Activated naive CD4-positive, alpha-beta T cell treated with Interleukin-2 at 50 U/mL for 16 hours (primary cell): ENCODE measurements at places on chromosomes 2 and 18.

DNA sequence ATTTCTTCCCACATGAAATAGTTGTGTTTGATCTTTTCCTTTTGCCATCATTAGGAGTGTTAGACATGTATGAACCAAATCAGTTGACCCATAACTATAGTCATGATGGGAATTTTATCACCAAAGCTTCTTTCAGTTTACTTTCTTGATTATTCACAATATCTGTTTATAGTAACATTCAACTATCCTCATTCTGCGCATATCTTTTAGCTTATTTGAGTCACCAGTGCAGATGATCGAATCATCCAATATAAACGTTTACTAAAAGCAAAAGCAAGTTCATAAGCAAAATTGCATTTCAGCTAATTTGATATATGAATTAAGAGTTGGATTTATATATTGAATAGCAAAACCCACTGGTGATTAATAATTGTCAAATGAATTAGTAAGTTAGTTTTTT, 216.4 kb downstream of the XIRP2 start:
- DNase-seq = no peak

DNA sequence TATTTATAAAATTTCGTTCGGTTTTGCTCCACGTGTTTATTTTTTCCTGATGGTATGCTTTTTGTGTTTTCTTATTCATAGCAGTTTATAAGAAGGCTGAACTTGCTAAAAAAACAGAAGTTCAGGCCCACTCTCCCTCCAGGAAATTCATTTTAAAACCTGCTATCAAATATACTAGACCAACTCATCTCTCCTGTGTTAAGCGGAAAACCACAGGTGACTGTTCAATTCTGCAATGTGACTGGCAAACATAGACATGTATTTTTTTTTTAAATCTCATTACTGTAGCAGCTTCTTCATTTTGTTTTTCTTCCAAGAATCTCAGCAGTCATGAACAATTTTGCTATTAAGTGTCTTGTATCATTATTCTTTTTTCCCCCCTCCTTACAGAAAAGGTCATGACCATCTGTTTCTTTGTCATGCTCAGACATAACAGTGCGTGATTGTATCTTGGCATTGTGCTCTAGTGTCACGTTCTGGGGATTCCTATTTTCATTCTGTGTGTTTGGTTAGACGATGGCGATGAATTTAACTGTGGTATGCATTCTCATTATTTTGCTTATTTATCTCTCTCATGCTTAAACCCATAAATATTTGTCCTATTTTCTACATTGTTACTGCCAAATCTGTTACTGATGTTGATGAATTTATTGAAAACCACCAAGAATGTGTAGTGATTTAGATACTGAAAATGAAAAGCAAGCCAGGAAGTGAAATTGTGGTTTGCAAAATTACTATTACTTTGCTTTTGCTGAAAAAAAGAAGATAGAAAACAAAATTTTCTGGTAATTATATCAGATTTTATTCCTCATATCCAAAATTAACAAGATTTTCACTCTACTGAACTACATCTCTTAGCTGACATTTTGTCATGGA, 74.6 kb upstream of the UNC80 start:
- DNase-seq = no peak

DNA sequence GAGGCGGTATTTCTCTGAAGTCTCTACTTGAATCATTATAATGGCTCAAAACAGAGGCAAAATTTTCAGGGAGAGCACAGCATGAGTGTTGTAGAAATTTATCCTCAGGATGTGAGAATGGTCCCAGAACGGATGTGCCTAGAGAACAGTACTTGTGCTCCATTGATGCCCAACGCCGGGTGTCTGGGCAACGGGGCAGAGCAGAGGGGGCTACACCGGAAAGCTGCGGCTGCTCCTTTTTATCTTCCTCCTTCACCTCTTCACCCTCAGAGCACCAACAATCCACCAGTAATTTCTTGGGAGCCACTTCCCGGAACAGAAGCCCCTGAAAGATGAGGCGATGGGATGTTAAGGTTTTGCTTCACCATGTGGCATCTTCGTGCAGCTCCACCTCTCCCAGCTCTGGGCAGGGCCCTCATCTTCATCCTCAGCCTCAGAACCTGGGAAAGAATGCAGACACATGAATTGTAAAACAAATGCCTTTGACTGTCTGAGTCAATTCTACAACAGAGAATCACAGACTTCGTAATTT, 71.5 kb downstream of the PTGR3 start:
- no peak for DNase-seq

GRCh38 chr2:235007664-235008457, 56.0 kb downstream of the SH3BP4 start:
- DNase-seq = no peak

GRCh38 chr2:205280596-205281236, 401.6 kb upstream of the NRP2 start:
- no peak for DNase-seq

DNA sequence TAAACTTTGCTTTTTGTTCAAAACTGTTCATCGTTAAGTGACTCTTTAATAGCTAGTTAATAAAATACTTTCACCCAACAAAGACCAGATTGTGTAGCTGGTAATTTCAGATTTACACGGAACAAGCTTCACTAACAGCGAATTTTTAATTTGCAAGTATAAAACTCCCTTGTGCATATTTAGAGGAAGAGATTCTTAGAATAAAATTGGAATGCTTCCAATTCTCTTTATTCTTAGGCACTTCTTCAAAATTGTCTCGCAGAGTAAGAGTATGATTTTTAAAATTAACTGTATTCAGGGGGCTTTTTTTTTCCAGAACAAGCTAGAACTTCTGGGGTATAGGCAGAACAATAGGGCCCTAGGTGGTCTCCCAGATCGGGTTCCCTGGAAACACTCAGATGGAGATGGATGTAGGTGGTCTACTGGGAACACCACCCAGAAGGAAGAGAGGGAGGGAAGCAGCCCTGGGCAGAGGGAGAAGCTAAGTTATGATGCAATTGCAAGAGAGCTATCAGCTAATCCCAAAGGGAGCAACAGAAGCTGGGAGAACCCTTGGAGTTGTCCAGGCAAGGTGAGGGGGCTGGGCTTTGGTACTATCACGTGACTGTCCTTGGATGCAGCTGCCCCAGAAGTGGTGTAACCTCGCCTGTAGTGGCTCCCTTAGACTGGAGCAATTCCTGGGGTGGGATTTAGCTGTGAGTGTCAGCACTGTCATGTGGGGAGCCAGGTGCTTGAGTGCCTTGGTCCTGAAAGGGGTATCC, 151.7 kb upstream of the ASB18 start:
- no peak for DNase-seq

DNA sequence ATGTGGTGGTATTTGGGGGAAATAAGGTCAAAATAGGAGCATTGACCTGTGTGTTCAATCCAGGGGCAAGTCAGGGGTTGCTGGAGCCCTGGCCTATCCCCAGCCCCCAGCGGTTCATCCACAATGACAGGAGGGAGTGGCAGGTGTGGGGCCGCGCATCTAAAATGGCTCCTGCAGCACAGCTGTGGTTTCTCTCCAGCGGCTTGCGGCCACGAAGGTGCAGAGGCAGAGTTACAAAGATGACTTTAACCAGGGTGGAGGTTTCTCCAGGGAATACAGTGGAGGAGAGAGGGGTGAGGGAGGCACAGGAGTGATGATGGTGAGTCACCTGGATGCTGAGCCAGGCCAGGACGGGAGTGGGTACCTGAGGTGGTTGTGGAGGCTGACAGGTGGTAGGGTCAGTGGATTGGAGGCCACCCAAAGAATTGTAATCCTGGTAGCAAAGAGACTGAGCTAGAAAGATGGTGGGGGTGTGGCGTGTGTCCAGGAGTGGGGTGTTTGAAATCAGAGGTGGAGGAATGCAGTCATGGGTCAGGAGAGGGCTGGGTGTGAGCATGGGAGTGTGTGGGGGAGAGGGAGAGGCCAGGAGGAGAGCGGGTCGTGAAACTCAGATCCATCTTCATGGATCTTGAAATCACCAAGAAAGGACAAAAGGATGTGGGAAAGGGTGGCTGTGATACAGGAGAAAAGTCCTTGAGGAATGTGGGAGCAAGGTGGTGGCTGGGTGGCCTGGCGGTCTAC, 83.2 kb downstream of the CTIF start:
- DNase-seq = no peak

DNA sequence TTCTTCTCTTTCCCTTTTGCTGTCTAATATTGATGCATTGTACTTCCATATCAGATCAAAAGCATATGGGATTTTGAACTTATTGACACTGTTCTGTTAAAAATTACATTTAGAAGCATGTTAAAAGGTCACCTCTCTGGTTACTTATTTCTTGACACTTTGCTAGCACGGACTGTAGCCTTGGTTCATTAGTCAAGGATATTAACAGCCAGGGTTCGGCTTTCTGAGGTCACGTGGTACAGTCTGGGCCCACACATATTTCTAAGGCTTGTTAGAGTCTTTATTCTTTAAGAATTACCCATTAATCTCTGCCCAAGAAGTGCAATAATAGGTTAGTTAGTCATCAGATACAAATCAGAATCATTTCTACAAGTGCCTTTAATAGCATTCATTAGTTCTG, 1035.8 kb upstream of the FANCL start:
- DNase-seq = no peak

DNA sequence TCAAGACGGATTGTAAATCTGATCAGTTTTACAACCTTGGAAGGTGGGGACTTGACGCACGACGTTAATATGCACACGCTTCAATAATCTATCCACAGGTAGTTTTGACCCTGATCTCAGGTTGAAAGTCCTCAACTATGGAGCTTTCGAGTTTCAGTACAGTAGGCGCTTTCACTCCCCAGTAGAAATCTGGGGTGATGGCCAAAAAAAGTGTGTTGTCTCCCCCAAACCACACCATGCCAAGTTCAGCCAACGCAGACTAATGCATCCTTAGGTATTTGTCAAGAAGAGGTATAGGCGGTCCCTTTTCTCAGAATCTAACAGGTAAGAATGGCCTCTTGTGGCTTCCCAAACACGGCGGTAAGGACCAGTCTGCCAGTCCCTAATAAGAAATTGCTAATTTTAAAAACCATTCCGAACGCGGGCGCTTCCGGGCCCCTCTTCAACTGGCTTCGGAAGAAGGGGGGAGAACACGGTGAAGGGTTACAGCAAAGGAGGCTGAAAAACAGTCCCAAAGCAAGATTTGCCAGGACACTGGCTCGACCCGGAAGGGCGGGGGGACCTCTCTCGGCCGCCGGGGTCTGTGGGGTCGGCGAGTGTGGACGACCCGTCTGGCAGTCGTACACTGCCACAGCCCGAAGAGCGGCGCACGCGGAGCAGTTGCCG, 659 bp downstream of the FAM210A start:
- DNase-seq = no peak

DNA sequence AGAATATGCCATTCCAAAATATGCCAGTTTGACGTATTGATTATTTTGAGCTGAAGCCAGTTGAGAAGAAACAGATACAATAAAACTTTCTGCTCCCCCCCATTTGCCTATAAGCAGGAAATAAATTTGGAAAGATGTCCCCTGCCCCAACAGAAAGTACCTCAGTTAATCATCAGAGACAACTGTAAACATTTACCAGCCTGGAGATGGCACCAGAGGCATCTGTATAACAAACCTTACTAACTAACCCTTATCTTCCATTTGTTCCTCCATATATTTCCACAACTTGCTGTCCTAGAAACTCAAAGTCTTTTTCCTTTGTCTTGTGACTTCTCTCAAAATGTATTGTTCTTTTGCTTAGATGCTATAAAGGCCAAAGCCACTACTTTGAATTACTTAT, 93.8 kb downstream of the AKAIN1 start:
- DNase-seq = no peak

- DNase-seq = no peak
These were observed at the start of gene KHK for GRCh38 chr2:27086724-27087593. KHK (plus strand) TSS chr2:27086772; CDS start chr2:27087260, 488 bp downstream.

DNA sequence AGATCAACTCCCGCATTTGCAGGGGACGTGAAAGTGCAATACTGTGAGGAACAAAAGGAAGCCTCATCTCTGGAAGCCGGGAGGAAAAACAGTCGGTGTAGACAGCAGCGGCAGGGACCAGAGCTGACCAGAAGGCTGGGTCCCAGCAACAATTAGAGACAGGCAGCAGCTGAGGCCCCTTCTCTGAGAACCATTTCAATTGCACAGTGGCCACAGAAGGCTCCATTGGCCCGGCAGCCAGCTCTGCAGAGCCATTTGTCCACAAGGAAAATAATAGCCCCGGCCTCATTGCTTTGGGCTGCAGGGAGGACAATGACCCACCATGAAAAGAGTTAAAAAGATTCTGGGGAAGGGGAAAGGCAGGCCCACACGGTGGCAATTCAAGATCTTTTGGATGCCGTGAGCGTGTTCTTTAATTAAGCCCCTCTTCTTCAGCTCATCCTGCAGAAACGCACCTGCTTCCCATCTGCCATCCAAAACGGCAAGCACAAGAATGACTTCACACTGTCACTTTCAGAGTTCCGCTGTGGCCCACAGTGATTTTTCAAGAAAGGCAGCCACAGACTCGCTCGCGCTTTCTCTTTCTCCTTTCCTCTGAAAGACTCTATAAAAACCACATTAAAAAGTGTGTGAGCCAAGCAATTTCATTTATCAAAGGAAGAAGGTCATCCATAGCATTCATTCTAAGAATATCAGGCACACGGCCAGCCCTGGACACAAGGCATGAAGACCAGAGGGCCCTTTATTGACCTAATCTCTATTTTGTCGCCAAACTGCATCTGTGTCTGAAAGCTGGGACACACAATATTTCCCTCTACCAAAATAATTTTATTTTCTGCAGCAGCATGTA, 293.6 kb downstream of the SOX11 start:
- no peak for DNase-seq

- no peak for DNase-seq
These were observed 70.3 kb downstream of the TMEM17 start for GRCh38 chr2:62435720-62436119.

DNA sequence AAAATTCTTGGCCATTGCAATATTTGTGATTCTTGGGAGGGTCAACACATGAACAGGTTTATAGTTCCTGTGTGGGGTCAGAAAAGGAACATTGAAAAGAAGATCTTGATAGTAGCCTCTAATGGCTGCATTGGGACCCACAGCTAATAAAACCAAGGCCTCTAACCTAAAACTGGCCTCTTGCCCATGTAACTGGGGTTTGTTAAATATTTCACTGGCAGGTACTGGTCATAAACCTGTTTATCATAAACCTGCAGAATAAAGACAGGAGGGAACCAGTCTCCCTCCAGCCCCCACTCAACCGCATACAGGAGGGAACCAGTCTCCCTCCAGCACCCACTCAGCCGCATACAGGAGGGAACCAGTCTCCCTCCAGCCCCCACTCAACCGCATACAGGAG, 125.3 kb downstream of the PXDN start:
- no peak for DNase-seq
